ENCODE measurements at places on chromosomes 1 and 21. TPM values are rescaled to one million over a fixed set of nuclear protein-coding genes. Genes with fewer than 3 reads are reported as not detected.

Gene CLDN14
- total RNA-seq: not detected

Gene AK4
- 112 TPM for total RNA-seq

Gene PGLYRP4
- 0.22 TPM for total RNA-seq

Gene EDN2
- not detected for total RNA-seq

Gene SYF2
- total RNA-seq: 46.1 TPM

Gene PLEKHO1
- total RNA-seq: 33.1 TPM

Gene KLHDC9
- total RNA-seq: not detected

Gene TRIM45
- total RNA-seq: 0.78 TPM

Gene FTCD
- not detected for total RNA-seq

Gene BRDT
- total RNA-seq: not detected

Gene HSD3B2
- not detected for total RNA-seq

Gene GPR25
- not detected for total RNA-seq

Gene C1orf116
- not detected for total RNA-seq

Gene EDARADD
- total RNA-seq: 4.0 TPM

Gene SPRR4
- not detected for total RNA-seq

Gene CELA3A
- total RNA-seq: not detected
